ENCODE measurements at places on chromosomes 6 and 20.

DNA sequence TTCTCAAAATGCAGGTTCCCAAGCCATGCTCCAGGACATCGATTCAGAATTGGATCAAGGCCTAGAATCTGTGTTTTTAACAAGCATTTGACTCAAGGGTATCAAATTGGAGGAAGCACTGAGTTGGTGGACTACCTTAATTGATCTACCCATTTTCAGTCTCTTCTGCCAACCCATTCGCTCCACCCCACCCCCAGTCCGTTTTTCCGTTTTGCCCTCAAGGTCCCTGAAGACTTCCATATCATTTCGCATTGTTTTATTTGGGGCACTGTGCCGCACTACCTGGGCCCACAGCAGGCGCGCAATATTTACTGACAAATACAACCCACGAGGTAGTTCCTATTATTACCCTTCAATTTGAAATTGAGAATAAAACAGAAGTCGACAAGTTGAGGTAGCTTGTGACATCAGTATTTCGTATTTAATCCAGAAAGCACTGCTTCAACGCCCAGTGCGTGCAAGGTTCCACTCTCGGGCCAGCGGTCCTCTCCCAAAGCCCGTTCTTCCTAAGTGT, 557 bp upstream of the DHX35 start:
- no peak for DNase-seq

DNA sequence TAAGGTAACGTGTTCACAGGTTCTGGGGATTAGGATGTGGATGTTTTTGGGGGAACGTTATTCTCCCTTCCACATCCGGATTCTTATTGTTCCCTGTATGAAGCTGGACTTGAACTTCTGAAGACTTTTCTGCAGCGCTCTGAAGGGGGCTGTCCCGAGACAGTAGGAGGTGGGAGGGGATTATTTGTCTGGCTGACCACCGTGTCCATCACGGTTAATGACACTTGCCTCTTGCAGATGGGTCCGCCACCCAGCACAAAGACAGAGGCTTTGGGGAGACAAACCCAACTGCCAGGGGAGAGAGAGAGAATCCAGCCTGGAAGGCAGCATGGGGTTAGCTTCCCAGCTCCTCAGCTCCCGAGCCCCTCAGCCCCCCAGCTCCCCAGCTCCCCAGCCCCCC, 16.7 kb downstream of the ZDHHC14 start:
- DNase-seq: no peak

DNA sequence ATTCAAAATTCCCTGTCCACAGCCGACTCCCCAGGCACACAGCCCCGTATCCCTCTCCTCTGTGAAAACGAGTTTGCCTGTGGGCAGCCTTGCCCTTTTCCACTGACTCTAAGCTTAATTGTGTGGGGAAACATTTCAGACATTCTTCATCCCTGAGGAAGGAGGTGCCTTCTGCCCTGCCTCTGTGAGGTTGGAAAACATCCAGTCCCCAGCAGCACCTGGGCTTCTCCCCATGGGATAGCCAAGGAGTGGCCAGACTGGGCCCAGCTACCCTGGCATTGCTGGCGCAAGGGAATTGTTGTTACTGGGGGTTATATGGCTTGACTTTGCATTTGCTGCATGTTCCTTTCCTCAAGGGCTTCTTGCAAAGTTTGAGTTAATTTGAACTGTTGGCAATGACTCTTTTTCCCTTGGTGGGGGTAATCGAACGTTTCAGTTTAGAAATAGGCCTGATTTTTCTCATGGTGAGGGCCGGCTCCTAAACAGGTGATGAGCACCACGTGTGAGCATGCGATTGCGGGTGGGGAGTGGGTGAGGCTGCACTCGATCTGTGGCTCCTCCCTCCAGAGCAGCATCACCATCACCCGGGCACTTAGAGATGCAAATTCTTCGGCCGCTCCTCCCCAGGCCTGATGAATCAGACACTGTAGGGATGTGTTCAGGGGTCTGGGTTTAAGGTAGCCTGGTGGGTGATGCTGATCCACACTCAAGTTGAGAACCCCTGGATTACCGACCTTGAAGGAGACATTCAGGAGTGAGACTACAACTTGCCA, 29.9 kb downstream of the GABRR2 start:
- no peak for DNase-seq

DNA sequence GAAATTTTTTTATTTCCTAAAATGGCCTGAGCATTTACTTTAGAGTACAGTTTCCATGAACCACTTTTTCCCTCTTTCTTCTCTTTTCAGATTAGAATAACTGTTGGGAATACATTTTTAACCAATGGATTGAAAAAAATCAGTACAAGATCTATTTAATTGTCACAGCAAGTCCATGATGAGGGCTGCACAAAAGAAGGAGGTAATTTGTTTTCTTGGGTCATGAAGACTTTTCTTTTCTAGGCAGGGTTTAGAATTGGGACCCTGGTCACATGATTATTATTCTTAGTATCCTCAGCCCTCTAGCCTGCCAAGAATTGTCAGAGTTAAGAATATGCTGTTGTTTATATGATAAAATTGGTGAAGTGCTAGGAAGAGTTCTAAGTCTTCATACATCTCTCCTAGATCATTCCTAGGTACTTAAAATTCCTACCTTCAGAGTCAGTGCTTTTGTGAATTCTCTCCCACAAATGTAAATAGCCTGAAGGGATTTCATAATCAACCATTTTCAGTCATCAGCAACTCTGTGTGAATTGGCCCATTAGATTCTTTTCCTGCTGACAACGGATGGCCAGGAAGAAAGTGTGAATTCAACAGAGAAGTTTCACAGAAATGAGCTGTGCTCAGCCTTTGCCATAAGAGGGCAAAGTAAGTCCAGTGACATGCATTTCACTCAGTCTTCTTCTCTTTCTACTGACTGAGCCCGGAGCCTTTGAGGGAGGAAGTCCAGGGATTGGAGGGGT, 32.4 kb upstream of the TPBG start:
- DNase-seq: no peak

DNA sequence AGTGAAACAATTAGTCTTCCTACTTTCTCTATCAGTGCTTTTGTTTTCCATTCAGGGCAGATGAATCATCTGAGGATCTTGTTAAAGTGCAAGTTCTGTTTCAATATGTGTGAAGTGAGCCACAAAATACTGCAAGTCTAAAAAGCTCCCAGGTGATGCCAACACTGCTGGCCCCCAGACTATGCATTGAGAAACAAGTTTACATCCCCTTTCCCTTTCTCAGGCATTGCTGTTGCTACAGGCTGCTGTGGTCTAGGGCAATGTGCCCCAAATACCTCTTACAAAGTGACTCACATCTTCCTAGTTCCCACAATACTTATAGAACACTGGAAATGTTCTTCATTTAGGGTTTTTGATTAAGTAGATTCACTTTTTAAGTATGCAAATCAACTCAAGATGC, 31.8 kb downstream of the ABRACL start:
- DNase-seq: no peak

DNA sequence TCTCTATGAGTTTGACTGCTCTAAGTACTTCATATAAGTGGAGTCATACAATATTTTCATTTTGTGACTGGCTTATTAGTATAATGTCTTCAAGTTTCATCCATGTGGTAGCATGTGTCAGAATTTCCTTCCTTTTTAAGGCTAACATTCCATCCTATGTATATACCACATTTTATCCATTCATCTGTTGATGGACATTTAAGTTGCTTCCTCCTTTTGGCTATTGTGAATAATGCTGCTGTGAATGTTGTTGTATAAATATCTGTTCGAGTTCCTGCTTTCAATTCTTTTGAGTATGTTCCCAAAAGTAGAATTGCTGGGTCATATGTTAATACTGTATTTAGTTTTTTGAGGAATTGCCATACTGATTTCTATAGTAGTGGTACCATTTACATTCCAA, 79.5 kb downstream of the PTPRA start:
- DNase-seq: no peak

- no peak for DNase-seq
These were observed 1.2 kb downstream of the ISM1 start for GRCh38 chr20:13222319-13222716.

DNA sequence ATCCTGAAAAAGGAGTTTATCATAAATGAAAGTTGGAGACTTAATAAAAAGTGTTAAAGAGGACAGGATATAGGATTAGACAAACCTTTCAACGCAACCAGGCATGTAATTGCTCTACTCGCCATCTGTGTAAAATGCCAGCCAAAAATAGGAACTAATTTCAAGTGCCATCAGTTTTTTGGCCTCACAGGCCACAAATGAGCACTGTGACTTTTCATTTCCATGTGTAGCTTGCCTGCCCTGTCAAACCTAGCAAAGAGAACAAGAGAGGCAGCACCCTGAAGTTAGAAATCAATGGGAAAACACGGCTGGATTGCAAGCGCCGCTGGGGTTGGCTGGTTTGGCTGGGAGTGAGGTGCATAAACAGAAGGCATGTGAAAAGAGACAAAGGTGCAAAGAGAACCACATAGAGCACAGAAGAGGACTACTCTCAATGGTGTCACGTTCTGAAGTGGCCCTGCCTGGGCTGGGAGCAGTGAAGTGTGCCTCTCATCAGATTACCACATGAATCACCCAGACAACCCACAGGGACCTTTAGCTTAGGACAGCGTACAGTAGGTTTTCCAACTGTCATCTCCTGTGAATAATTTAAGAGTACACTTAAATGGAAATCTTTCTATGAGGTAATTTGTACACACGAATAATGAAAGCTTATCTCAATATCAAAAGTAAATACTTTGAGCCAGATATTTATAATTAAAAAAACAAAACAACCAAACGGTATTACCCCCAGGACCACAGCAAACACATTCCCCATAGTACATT, 78.0 kb upstream of the NHSL1 start:
- no peak for DNase-seq

DNA sequence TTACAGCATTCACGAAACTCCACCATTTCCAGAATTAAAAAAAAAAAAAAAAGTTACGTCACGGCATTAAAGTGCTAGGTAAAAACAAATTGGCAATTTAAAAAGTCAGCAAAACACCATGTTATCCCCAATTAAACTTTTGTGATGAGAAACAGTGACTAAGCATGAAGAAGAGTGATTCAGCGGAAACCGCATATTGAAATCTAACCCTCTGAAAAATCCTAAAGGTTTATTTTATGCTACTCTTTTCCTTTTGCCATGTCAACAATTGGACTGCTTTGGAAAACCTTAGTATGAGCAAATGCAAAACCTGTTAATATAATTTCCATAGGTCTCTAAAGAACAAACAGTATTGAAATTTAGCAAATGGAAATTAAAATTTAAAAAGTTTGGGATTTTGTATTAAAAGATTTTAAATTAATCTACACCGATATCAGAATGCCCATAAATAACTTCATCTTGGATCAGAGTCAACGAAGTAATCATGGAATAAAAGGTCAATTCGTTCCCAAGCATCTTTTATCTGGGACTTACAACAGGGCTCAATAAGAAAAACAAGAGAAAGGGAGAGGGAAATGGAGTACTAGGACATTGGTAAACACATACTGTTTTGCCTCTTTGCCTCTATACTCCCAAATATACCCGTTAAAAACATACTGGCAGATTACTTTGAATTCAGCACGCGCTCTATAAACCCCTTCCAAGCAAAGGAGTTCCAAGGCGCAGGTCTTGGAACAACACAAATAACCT, 1.1 kb downstream of the FBXO30 start:
- DNase-seq: no peak

Data from activated CD8-positive, alpha-beta memory T cell treated with anti-CD3 and anti-CD28 coated beads for 4 hours (primary cell).